ENCODE measurements at places on chromosomes 11 and 22.

- no peak for DNase-seq
Observed at GRCh38 chr11:105891685-105892084, 130.4 kb downstream of the MSANTD4 start.

GRCh38 chr11:66967670-66968425, 7.3 kb upstream of the C11orf86 start:
- DNase-seq = no peak

DNA sequence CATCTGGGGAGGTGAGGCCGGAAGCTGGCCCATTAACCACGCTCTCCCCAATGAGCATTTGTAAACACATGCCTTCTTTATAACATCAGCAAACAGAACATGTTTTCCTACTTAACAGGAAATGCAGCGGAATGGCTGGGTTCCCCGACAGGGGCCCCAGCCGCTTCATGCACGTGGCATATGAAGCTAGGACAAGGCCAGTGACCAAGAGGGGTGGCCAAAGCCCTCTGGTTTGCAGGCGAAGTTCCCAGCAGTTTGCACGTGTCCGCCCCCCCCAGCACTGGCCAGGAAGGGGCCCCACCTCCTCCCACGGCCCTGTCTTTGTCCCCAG, 38.7 kb upstream of the LINC01488 start:
- no peak for DNase-seq

- peak; percentile 87 for DNase-seq
Observed at GRCh38 chr11:65793144-65793581, 6.3 kb downstream of the OVOL1 start.

DNA sequence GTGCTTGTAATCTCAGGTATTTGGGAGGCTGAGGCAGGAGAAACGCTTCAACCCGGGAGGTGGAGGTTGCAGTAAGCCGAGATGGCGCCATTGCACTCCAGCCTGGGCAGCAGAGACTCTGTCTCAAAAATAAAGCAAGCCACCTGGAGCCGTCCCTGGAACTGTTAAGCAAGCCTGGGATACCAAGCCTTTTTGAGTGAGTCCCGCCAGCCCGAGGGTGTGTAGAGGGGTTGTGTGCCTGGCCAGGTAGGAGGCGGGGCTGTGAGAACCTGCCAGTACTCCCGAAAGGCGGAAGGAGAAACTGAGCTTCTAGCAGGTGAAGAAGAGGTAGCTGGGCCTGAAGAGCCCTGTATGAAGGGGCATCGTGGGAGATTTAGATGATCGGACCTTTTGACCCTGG, 52.4 kb downstream of the TRIOBP start:
- no peak for DNase-seq

DNA sequence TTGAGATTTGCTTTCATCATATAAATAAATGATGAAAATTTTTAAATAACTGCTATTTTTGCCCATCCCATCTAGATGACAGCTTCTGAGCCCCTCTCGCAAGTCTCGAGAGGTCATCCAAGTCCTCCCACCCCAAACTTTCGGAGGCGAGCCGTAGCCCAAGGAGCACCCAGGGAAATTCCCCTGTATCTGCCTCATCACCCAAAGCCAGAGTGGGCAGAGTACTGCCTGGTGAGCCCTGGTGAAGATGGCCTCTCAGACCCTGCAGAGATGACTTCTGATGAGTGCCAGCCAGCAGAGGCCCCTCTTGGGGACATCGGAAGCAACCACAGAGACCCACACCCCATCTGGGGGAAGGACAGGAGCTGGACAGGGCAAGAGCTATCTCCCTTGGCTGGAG, 83.9 kb upstream of the PARVA start:
- no peak for DNase-seq

Data from NCI-H1105 treated with DMSO at 0.1 percent for 48 hours (cell line).